ENCODE measurements at places on chromosomes 11 and 22.
A peak's percentile ranks its signal among the peaks of the same experiment; 100 is the strongest.

DNA sequence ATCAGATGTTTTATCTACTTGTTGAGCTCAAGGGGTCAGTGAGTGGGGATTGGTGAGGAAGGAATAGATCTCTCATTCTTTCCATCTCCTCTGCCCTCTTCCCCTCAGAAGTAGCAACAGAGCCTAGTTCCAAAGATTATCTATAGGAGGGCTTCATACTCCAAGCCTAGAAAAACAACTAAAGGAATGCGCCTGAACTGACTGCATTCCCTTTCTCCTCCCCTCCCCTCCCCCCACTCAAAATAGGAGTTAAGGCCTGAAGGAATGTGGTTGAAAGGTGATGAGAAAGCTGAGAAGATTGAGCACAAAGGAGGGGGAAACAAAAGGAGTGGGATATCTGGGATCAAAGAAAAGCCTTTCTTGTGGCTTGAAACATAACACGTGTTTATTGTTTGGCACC lies 10.5 kb downstream of the EMSY start:
- no peak for DNase-seq

DNA sequence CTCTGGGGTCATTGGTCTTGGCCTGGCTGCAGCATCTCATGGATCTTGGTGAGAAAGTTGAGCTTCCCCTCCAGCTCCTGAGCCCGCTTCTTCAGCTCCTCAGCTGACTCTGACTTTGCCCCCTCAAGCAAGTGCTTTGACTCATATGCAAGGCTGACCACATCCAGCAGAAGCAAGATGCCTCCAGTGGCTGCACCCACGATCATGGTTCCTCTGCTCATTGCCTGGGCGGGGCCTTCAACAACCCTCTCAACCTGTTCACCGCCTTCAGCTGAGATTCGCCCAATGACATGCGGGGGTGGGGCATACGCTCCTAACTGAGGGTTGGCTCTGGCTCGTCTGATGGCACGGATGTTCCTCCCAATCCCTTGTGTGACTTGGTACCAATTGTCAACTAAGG lies 11.9 kb downstream of the APOL2 start:
- DNase-seq = no peak

DNA sequence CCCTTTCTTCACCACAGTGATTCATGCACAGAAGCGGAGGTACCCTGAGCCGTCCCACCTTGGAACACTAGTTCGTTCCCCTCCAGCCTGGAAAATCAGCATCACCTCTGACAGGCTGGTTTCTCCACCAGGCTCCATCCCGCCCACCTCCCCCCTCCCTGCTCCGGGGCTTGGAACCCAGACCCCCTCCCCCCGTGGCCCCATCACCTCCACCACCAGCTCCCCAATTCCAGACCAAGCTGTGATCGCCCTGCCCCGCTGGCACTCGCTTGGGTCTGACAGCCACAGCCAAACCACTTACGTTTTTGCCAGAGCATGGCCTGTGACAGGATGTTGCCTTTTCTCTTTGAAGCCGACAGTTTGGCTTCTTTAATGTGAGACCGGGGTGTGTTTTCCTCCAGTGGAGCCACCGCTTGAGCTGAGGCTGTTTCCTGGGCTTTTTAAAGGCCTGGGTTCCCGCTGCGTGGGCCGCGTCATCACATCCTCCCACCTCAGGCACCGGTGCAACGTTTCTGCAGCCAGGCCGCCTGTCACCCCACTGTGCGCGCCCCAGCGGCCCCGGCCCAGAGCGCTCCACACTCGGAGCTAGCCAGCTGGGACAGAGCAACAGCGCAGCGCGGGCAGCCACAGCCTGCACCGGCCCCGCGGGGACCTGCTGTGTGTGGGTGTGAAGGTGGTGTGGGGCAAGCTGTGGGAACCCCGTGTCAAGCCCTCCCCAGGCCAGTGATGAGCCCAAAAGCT lies at the start of gene POU2AF1:
TSS of gene POU2AF1 (minus strand) at position 415 of the 741 bp plus-strand sequence. CDS start at position 317, 98 bp downstream.
- peak; percentile 74 for DNase-seq

DNA sequence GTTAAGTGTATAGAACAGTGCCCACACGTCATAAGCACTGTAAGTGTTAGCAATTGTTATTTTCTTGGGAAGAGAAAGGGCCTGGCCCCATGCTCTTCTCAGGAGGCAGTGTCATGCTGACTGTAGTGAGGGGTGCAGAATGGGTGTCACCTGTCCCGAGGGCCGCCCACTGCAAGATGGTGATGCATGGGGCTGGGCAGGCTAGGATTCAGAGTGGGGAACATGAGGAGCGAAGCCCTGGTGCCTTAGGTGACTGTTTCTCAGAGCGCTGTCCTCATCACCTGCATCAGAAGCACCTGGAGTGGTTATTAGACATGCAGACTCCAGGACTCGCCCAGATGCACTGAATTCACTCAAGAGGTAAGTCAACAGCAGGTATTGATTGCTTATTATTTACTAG lies 101.0 kb upstream of the PARVA start:
- no peak for DNase-seq

DNA sequence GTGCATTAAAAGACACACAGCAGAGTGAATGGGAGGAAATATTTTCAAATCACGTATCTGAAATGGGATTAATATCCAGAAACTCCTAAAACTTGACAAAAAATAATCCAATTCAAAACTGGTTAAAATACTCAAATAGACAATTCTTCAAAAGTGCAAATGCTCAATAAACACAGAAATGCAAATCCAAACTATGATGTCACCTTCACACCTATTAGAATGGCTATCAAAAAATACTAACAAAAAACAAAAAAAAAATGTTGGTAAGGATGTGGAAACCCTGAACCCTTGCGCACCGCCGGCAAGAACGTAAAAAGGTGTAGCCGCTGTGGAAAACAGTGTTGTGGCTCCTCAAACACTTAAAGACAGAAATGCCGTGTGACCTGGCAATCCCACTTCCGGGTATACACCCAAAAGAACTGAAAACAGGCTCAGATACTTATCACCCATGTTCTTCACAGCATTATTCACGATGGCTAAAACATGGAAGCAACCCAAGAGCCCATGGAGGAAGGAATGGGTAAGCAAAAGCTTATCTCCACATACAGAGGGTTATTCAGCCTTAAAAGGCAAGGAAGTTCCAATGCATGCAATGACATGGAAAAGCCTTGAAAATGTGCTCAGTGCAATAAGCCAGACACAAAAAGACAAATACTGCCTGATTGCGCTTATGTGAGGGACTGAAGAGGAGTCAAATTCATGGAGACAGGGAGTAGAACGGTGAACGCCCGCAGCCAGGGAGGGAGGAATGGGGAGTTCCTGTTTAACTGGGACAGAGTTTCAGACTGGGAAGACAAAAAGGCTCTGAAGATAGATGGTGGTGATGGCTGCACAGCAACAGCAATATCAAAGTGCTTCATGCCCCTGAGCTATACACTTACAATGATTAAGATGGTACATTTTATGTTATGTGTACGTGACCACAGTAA lies 19.6 kb downstream of the BRD1 start:
- DNase-seq = no peak

Data from GM20000 (cell line).